ENCODE measurements at places on chromosomes 1 and 21.

GRCh38 chr1:212606395-212607205 lies 2.0 kb upstream of the ATF3 start:
- DNase-seq = peak; percentile 54

- DNase-seq = no peak
Measured at GRCh38 chr1:234533034-234533891, 54.3 kb upstream of the TARBP1 start.

- DNase-seq = no peak
Measured at GRCh38 chr1:87201768-87202167, 126.9 kb upstream of the LMO4 start.

- DNase-seq = no peak
Measured at GRCh38 chr21:44415073-44416025, 40.0 kb upstream of the LRRC3 start.

GRCh38 chr1:206514813-206515387 lies 7.6 kb downstream of the RASSF5 start:
- DNase-seq = no peak

- no peak for DNase-seq
Measured at GRCh38 chr1:90393025-90393424, 324.1 kb downstream of the BARHL2 start.

DNA sequence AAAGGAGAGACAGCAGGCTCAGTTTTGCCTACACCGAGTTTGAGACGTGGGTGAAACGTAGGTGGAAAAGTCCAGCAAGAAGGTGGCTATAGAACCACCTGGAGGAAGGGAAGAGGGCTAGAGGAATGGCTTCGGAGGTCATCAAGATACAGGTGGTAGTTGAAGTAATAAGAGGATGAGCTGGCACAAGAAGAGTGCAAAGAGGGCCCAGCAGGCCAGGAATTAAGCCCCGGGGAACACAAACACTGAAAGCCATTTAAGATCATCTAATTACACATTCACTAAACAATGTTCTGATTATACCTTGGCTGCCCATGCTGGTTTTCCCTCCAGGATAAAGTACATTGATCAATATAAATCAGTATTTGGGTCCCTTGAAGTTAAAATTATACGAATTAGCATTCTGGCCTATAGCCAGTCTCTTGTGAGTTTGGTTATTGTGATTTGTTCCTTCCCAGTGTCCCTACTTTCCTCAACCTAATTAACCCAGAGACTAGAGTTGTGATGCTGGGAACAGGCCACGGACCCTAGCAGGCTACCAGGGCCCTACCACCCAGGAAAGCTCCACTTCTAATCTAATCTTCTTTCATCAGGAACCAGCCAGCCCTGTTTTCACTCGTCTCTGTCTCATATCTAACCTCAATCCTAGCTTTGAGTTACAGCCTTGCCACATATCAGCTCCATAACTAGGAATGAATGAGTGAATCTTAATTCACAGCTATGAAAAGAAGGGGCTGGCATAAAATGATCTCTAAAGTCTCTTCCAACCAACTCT lies 26.4 kb upstream of the PPP1R15B start:
- no peak for DNase-seq

DNA sequence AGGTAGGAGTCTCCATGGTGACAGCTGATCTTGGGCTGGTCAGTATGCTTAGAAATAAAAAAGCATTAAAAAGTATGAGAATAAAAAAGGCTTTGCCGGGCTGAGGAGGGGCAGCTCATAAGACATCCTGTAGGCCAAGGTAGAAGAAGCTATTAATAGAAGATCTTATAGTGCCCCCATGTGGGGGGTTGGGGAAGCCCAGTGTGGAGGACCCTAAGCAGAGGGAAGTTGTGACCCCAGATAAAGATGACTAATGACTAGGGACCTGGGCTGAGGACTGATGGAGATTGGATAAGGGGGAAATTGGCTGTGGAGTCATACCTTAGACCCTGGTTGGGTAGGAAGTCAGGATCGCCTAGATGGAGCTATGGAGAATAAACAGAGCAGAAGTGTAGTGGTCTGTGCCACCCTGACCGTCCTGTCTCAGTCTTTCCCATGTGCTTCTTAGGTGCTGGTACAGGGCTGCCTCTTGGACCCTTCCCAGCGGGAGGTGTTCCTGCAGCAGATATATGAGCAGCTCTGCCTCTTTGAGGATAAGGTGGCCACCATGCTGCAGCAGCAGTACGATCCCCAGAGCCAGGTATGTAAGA lies 25.0 kb downstream of the SZT2 start:
- DNase-seq = peak; percentile 87

GRCh38 chr1:207276465-207276864 lies 45.0 kb upstream of the CD55 start:
- no peak for DNase-seq

DNA sequence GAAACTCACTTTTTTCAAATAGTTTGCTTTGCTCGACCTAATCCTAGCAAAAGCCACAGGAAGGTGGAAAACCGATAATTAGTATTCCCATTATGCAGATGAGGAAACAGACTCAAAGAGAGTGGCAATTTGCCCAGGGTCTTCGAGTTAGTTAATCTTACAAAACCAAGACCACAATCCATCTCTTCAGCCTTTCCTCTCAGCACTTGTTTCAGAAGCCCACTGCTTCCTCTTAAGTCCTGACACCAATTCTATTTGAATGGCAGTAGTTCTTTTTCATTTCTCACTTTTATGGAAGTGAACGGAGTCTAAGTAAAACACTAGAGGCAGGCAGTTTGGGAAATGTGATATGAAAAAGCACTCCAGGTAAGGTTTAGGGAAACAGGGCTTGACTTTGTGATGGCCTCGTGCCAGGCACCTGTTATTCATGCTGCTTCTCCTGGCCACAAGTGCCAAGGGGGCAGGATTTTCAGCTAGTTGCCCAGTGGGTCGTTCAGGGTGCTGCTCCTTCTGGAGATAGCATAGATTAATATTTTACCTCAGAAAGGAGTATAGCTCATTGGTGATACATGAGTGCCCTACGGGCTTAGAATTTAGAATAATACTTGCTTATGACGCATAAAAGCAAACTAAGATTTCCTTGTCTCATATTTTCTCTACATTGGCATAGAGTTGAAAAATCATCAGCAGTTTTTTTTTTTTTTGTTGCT lies 76.6 kb upstream of the NRIP1 start:
- DNase-seq = no peak

DNA sequence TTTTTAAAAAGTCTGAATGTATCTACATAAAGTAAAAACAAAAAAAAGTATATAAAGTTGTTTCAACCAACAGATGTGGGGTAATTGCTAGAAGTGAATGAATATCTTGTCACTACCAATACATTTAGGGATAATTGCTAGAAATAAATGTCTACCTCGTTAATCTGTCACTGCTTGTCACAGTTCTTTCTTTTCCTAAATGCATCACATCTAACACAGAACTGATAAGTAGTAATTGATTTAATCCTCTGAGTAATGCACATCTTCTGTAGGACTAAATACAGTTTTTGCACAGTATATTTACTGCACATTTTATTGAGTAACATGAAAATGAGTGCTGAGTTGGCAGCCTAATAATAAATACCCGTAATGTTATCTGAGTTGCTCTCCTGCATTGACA lies 72.2 kb downstream of the SUSD4 start:
- DNase-seq = no peak

DNA sequence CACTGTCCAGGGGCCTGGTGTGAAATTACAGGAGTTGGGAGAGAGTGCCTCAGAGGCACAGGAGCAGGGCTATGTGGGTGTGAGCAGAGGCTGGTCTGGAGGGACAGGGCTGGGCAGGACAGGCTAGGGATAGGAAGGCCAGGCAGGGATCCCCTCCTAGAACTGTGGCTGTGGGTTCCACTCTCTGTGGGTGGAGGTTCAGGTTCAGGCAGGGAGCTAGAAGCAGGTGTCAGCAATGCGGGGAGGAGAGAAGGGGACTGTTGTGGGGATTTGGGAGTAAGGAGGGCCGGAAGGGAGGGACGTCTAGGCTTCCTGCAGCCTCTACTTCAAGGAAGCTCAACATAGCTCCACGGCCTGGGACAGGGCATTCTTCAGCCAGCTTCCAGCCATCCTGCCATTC lies 8.3 kb upstream of the GPR61 start:
- no peak for DNase-seq

DNA sequence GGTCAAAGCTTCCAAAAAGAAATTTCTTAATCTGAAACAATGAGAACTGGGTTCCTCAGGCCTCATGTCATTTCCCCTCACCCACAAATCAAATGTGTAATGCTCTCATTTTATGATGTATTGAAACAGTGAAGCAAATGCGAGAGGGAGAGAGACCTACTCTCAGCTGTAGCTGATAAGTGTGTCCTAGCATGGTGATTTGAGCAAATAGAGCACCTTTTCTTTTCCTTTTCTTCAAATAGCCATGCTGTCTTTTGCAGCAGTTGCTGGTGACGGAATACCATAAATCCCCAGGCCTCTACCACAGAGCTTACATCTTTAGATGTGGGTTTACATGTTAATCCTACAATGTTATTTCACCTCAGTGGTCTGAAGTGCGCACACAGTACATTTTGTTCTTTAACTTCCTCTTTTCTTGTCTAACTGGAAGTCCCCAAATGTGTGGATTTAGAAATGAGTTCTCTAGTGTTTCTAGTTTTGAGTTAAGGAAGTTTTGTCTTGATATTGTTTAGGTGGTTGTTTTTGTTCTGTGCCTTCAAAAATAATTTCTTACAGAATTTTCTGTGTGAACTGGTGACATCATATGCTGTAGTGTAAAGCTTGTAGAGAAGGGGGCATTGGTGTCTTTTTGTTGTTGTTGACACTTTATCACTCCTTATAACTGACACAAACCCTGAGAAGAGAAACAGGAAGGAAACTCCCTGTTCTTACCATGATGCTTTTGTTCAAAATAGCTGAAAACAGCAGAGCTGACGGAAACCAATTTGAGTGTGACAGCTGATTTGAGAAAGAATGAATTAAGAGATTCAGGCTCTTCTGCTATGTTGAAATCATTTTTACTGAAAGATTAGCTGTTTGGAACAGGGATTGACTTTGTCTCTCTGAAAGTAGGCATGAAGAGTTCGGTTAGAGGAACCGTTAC lies 12.2 kb downstream of the SMAP2 start:
- DNase-seq = peak; percentile 85

- DNase-seq = peak; percentile 82
Measured at GRCh38 chr1:25503551-25504426, 39.6 kb upstream of the LDLRAP1 start.

- no peak for DNase-seq
Measured at GRCh38 chr1:169510060-169510459, 24.3 kb upstream of the SLC19A2 start.

DNA sequence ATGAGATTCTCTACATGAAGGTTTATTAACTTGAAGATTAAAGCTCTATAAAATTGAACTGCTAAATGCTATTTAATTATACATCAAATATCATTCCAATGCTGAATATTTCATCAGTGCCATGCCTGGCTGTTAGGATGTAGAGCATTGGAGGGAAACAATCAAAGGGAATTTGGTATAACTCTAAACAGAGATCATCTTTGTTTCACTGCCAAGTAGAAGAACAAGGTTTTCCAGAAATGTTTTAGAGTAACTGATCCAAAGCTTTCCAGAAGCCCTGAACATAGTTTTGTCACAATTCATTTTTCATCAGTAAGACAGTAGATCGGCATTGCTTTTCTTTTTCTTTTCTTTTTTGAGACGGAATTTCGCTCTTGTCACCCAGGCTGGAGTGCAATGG lies 5.9 kb upstream of the DSTYK start:
- DNase-seq = no peak

DNA sequence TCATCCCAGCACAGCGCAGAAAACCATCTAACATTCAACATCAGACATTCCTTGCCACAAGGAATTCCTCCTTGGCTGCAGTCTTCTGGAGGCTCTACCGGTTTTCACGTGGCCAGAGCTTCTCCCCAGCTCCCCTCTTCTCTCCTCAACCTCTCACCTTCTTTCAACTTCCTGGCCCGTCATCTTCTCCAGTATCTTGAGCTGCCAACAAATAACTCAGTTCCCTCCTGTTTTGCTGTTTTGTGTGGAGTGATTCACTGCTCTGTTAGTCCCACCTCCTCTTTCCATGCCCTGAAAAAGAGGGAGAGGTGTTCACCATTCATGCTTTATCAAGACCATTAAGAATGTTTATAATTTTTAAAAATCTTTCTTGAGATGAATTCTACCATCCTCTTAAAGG lies 32.6 kb downstream of the PIGM start:
- DNase-seq = no peak

DNA sequence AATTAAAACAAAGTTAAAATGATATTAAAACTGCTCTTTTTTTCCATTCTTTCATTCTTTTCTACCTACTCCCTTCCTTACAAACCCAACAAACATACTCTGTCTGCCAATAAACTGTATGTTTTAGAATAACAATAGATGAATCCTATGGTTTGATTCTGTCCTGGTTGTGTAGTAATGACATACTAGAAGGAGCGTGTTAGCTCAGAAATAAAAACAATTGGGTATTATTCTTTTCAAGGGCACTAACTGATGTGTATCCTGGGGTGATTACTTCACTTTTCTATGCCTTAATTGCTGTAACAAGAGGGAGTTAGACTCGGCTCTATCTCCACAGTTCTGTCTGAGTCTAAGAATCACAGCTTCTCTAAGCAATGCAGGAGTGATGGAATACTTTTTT lies 194.4 kb downstream of the GIPC2 start:
- no peak for DNase-seq

- DNase-seq = no peak
Measured at GRCh38 chr1:208251911-208252835, 8.0 kb upstream of the PLXNA2 start.

DNA sequence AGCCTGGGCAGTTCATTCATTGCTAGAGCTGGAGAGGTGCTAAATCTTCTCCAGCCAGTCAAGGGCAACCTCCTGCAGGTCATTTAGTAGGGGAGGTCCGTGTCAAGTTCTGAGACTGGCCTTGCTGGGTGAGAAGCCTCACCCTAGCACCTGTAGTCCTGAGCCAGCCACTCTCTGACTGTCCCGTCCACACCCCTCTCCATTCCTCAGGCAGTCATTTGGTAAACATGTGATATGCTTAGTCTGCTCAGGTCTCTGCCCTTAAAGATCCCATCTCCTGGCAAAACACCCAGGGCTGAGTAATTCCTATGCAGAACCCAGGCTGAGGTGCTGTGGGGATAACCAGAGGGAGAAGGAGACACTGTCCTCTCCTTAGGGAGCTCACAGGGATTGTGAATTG lies 13.7 kb upstream of the IGFN1 start:
- no peak for DNase-seq

All from activated CD8-positive, alpha-beta T cell treated with anti-CD3 and anti-CD28 coated beads for 36 hours (primary cell).